OCI-LY7 (cell line): ENCODE measurements at places on chromosomes 16 and 17. TPM values are rescaled to one million over a fixed set of nuclear protein-coding genes. Genes with fewer than 3 reads are reported as not detected.

HLF gene
- not detected in 2 replicates for total RNA-seq

KCTD19 gene
- 0.17 and 1.4 TPM in 2 replicates for total RNA-seq

CDH1 gene
- not detected in 2 replicates for total RNA-seq

MEFV gene
- 0.27 TPM in 1 of 2 replicates, not detected in the other for total RNA-seq

KRT34 gene
- total RNA-seq = not detected in 2 replicates

CNTNAP1 gene
- total RNA-seq = 6.8 TPM in 2 replicates

ZNF423 gene
- 0.13 TPM in 1 of 2 replicates, not detected in the other for total RNA-seq

KRT27 gene
- not detected in 2 replicates for total RNA-seq

TBC1D28 gene
- total RNA-seq = not detected in 2 replicates

TMEM98 gene
- total RNA-seq = not detected in 2 replicates

TBC1D3 gene
- total RNA-seq = not detected in 2 replicates

DNAH17 gene
- 0.57 and 0.89 TPM in 2 replicates for total RNA-seq

OR3A2 gene
- not detected in 2 replicates for total RNA-seq

GAS2L2 gene
- total RNA-seq = 0.21 TPM in 1 of 2 replicates, not detected in the other

DNA sequence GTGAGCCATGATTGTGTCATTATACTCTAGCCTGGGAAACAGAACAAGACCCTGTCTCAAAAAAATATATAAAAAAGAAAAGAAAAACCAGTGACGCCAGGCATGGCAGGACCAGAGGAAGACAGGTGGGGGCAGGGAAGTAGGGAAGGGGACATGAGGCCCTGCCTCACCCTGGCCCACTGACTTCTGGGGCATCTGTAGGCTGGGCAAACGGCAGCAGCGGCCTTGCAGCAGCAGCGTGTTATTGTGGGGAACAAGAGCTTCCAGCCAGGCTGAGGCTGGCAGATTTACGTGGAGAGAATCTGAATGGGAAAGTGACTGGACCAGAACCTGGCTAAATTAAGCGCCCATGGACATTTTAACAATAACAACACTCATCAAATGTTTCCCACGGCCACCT is 19.4 kb downstream of the CMTM4 start:
- no peak for DNase-seq

DNA sequence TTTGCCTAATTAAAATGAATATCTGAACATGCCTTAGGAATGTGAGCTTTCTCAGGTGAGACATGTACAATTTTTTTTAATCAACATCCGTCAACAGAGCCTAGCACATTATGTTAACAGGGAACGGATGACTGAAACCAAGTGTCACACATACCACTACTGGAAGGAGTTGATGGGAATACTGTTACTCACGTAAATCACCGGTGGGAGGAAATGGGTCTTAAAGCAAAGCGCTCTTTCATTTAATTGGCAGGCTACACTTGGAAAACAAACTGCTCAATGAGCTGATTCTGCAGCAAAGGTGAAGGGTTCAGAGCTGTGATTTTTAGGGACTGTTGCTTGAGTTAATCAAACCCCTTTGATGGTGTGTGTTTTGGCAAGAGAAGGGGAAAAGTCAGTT is 4.8 kb downstream of the CPPED1 start:
- no peak for DNase-seq

DNA sequence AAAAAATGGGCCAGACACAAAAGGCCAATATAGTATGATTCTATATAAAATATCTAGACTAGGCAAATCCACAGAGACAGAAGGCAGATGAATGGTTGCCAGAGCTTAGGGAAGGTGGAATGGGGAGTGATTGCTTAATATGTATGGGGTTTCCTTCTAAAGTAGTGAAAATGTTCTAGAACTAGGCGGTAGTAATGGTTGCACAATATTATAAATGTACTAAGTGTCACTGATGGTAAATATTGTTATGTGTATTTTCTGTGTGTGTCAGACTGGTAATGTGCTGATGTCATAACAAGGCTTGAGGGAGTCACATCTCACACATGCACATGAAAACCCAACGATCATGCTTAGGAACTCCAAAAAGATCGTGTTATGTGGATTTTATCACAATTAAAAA is 106.9 kb upstream of the SIAH1 start:
- DNase-seq = no peak

GRCh38 chr17:40122136-40122998 is 596 bp downstream of the MSL1 start:
- peak; percentile 63 for DNase-seq

GRCh38 chr17:51608251-51608933 is 348.0 kb downstream of the UTP18 start:
- no peak for DNase-seq

DNA sequence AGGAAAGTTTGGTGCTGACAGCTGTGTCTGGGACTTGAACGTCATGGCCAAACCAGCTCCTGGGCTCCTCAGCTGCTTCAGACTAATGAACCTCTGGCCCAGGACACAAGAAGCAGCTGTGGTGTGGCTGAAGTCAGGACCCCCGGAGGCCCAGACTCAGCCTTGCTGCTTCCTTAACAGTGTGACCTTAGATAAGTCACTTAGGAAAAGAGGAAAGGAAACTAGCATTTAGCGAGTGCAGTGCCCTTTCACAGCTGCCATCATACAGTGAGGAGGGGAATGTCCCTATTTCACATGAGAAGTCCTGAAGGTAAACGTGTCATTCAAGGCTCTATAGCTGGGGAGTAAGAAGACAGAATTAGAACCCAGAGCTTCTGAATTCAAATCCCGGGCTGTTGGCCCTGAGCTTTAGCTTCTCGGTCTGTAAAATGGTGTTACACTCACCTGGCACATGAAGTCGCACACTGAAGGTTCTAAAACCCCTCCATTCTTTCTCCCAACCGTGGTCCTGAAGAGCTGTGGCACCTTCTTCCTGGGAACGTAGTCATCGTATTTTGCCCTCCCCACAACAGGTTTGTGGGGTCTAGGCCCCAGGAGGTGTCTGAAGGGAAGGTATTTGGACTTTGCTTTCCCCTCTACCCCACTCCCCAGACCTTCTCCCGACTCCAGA is 910 bp upstream of the RAMP2 start:
- peak; percentile 44 for DNase-seq

DNA sequence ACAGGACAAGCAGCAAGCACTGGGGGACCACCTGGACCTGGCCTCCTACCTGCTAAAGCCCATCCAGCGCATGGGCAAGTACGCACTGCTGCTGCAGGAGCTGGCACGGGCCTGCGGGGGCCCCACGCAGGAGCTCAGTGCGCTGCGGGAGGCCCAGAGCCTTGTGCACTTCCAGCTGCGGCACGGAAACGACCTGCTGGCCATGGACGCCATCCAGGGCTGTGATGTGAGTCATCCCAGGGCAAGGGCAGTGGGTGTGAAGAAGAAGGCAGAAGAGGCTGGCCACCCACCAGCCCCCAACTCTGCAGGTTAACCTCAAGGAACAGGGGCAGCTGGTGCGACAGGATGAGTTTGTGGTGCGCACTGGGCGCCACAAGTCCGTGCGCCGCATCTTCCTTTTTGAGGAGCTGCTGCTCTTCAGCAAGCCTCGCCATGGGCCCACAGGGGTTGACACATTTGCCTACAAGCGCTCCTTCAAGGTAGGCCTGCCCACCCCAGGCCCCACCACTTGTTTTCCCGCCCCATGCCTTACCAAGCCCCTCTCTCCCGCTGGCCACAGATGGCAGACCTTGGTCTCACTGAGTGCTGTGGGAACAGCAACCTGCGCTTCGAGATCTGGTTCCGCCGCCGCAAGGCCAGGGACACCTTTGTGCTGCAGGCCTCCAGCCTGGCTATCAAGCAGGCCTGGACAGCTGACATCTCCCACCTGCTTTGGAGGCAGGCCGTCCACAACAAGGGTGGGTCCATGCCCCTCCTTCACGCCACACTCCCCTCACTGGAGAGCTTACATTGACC is 7.3 kb downstream of the PLEKHG4 start:
- DNase-seq = no peak

GRCh38 chr17:892958-893357 is 86.6 kb downstream of the NXN start:
- DNase-seq = no peak

GRCh38 chr17:81094509-81095382 is 59.8 kb downstream of the BAIAP2 start:
- DNase-seq = no peak

DNA sequence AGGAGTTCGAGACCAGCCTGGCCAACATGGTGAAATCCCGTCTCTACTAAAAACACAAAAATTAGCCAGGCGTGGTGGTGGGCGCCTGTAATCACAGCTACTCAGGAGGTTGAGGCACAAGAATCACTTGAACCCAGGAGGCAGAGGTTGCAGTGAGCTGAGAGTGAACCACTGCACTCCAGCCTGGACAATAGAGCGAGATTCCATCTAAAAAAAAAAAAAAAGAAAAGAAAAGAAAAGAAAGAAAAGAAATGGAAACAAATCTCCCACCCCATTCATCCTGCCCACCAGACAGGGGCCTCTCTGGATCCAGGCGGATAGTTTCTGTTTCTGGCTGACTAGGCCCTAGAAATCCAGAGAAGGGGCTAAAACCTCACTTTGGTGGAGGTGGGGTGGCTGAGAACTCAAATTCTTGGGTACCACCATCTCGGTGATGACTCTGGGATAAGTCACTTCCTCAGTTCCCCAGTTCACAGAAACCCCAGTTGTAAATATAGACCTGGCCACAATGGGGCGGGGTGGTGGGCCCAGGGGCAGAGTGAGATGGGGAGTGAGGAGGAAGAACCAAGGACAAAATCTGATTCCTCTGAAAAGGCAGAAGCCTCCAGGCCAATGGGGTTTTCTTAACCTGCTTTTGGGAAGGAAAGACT is 22.2 kb downstream of the SOCS1 start:
- peak; percentile 46 for DNase-seq

GRCh38 chr17:79338604-79339003 is 264.0 kb downstream of the ENGASE start:
- peak; percentile 33 for DNase-seq

GRCh38 chr17:11991461-11991860 is 5.8 kb downstream of the ZNF18 start:
- DNase-seq = no peak

- no peak for DNase-seq
Observed at GRCh38 chr17:10360578-10360977, 12.2 kb downstream of the MYH13 start.

DNA sequence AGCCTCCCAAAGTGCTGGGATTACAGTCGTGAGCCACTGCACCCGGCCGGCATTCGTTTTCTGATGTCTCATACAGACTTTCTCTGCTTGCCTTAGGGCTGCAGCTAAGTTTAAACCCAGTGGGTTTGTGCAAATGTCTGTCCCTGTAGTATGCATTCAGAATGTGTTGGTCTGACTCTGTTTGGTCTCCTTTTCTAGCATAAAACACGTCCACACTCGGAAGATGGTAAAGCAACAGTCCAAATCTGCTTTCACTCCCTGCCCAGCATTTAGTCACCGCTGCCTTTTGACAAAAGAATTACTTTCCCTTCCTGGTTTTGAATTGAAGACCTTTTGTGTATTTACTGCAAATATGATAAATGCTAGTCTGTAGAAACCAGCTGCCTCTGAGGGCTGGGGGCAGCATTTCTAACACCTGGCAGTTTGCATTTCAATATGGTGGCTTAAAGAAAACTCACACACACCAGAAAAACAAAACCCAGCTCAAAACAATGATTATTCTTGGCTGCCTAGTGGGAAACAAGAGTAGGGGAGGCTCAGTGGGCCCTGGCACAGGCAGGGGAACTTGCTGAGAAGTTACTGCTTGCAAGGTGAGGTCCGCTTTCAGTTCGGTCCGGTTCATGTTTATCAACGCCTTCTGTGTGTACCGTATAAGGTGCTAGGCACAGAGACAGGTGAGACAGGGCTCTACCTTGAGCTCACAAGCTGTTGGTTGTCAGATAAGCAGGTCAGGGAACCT is 56.9 kb downstream of the MSI2 start:
- peak; percentile 14 for DNase-seq

- no peak for DNase-seq
Observed at GRCh38 chr16:12800817-12801216, 2.9 kb downstream of the CPPED1 start.

- no peak for DNase-seq
Observed at GRCh38 chr16:81040131-81040530, 4.5 kb downstream of the ATMIN start.

DNA sequence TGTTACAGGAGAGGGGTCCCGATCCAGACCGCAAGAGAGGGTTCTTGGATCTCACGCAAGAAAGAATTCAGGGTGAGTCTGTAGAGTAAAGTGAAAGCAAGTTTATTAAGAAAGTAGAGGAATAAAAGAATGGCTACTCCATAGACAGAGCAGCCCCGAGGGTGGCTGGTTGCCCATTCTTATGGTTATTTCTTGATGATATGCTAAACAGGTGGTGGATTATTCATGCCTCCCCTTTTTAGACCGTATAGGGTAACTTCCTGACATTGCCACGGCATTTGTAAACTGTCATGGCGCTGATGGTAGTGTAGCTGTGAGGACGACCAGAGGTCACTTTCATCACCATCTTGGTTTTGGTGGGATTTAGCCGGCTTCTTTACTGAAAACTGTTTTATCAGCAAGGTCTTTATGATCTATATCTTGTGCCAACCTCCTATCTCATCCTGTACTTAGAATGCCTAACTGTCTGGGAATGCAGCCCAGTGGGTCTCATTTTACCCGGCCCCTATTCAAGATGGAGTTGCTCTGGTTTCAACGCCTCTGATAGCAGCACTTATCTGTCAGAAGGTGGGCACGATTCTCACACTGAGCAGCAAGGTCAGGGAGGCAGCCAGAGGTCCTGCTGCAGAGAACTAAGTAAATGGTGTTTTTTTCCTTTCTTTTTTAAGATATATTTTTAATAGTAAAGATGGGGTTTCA is 26.5 kb upstream of the XYLT2 start:
- DNase-seq = no peak

GRCh38 chr16:13779676-13780075 is 140.3 kb upstream of the ERCC4 start:
- DNase-seq = no peak
